ENCODE measurements at places on chromosomes 12 and 14. TPM values are rescaled to one million over a fixed set of nuclear protein-coding genes. Genes with fewer than 3 reads are reported as not detected.

GRCh38 chr12:103013741-103014300 lies 56.3 kb downstream of the ASCL1 start:
- no peaks in the 10 kb centered on the region for H3K36me3 ChIP-seq
- no peaks in the 10 kb centered on the region for H3K27me3 ChIP-seq
- H3K27ac ChIP-seq = no peak overlapping the region
- DNase-seq = no peak
- no peak overlapping the region for H3K4me3 ChIP-seq

- no peaks in the 10 kb centered on the region for H3K4me1 ChIP-seq
- H3K36me3 ChIP-seq = no peaks in the 10 kb centered on the region
- no peak for DNase-seq
- H3K27ac ChIP-seq = no peak overlapping the region
Observed at GRCh38 chr14:98323836-98324235, 948.2 kb downstream of the BCL11B start.

DNA sequence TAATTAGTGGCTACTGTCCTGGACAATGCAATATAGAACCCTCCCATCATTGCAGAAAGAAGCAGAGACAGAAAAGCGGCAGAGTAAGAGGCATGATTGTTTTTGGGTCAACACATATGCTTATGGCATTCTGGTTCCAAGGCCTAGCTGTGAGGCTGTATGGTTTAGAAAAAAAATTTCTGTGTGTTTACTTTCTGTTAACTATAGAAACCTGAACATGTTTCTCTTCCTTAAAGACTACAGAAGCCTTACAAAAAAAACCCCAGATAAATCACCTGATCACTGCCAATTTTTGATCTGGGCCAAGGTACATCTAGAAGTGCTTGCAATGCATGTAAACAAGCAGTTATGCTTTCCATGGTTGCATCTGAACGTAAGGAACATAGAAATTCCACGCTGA lies 100.0 kb upstream of the HECTD1 start:
- H3K27ac ChIP-seq = no peak overlapping the region
- H3K4me1 ChIP-seq = no peaks in the 10 kb centered on the region
- no peaks in the 10 kb centered on the region for H3K27me3 ChIP-seq
- peaks cover 17% of the 10 kb centered on the region for H3K36me3 ChIP-seq
- H3K4me3 ChIP-seq = no peak overlapping the region

GRCh38 chr14:99756796-99757195 lies 36.4 kb upstream of the EML1 start:
- DNase-seq = no peak
- H3K4me3 ChIP-seq = no peak overlapping the region
- H3K4me1 ChIP-seq = peaks cover 63% of the 10 kb centered on the region
- no peaks in the 10 kb centered on the region for H3K36me3 ChIP-seq
- no peaks in the 10 kb centered on the region for H3K27me3 ChIP-seq

Gene STAC3
- 0.18 TPM for total RNA-seq

Gene MAP3K12
- 20.6 TPM for total RNA-seq

- H3K27me3 ChIP-seq = no peaks in the 10 kb centered on the region
- H3K36me3 ChIP-seq = 0 out of 2 replicates have a peak, but pooled peaks cover under 1% of the 10 kb centered on the region
- no peak overlapping the region for H3K27ac ChIP-seq
- DNase-seq = no peak
- H3K4me1 ChIP-seq = peaks cover 2% of the 10 kb centered on the region
Observed at GRCh38 chr14:34833549-34834523, 41.3 kb downstream of the BAZ1A start.

DNA sequence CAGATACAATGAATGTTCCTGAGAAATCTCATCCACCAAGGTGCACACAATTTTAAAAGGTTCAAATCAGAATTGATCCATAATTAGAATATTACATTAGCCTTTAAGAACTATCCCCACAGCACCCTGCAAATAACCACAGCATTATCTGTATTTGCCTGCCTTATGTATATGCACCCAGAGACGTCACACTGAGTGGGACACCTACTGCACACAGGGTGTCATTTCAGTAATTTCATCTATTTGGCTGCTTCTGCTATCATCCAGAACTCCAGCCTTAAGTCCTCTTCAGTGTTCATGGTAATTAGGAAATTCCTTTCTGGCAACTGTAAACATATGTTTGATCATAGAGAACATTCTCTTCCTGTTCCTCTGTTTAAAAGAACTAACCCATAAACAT lies 298.4 kb downstream of the SYT1 start:
- no peak for DNase-seq
- H3K27me3 ChIP-seq = no peaks in the 10 kb centered on the region
- H3K27ac ChIP-seq = no peak overlapping the region

DNA sequence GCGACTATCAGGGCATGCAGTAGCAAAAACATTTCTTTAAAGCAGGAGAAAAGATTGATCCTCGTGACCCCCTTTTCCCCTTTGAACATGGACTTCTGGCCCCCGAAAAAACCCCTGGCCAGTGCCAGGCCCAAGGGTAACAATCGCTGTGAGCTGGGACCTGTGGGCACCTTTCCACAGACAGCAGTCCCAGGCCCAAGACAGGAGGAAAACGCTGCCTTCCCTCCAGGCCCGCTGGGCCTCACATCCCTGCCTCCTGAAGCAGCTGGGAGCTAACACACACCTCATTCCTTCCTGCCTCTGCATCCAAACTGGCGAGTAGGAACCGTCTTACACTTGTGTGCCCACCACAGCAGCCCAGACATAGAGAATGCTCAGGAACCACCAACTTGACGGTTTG lies 1.2 kb downstream of the VWF start:
- no peaks in the 10 kb centered on the region for H3K36me3 ChIP-seq
- H3K4me3 ChIP-seq = no peak overlapping the region
- DNase-seq = no peak
- H3K27ac ChIP-seq = no peak overlapping the region

Gene LGR5
- total RNA-seq = not detected

GRCh38 chr12:24352363-24352762 lies 402.9 kb upstream of the SOX5 start:
- no peaks in the 10 kb centered on the region for H3K36me3 ChIP-seq
- H3K27me3 ChIP-seq = no peaks in the 10 kb centered on the region
- H3K27ac ChIP-seq = no peak overlapping the region
- no peaks in the 10 kb centered on the region for H3K4me1 ChIP-seq

Gene OTX2
- not detected for total RNA-seq

DNA sequence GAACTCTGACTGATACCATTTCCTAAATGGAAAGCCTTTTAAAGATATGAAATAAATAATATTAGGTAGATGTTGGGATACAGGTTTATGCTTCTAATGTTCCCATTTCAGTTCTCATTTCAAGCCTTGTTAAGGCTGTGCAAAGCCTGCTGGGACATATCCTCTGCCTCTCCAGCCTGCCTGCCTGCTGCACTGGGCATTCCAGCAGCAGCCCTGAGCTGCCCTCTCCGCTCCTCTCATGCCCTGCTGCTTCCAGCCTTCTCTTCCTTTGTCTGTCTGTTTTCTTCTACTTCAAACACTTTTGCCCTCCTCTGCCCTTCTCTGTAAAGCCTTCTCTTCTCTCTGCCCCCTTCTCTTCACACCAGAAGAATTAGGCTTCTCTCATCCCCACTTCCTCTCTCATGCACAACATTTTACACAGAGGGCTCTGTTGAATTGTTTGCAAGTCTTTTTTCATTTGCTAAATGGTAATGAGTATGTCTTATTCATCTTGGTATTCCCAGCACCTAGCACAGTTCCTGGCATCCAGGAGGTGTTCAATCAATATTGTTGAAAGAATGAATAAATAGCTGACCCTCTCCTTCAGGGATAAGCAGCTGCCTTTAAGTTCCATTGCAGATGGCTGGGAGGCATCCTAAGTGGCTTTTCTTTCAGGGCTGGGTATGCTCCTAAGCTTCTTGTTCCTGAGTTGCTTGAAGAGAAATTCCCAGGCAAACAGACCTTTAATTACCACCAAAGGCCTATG lies 292.3 kb downstream of the TMEM117 start:
- no peaks in the 10 kb centered on the region for H3K36me3 ChIP-seq
- H3K4me1 ChIP-seq = no peaks in the 10 kb centered on the region
- H3K4me3 ChIP-seq = no peak overlapping the region
- no peak for DNase-seq
- H3K27me3 ChIP-seq = no peaks in the 10 kb centered on the region

DNA sequence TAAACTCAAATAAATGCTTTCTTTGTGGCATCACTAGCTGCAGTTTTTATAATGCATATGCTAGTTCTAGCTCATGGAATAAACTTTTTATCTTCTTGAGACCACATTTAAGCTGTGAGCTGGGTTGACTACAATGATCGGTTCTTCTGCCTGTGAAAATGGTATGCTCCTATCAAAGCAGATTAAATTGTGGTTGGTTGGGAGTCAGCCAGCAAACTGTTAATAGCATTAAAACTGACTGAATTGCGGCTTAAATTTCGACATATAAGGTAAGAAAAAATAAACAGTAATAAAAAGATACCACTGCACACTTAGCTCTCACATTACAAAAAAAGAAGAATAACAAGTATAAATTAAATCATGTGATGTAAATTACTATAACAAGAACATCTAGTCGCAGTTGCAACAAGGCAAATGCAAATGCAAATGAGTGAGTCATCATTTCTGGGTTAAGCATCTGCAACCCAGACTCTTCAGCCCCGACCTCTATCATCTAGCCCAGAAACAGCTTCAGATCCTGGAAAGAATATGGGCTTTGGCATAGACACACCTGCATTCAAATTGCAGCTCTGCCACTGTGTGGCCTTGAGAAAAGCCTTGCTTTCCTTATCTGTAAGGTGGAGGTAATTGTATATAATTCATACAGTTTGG lies 19.8 kb upstream of the DHRS7 start:
- no peak overlapping the region for H3K27ac ChIP-seq
- H3K4me1 ChIP-seq = no peaks in the 10 kb centered on the region
- no peaks in the 10 kb centered on the region for H3K36me3 ChIP-seq
- H3K27me3 ChIP-seq = peaks cover 6% of the 10 kb centered on the region
- DNase-seq = no peak

Gene CACNA1C
- total RNA-seq = 1.6 TPM

DNA sequence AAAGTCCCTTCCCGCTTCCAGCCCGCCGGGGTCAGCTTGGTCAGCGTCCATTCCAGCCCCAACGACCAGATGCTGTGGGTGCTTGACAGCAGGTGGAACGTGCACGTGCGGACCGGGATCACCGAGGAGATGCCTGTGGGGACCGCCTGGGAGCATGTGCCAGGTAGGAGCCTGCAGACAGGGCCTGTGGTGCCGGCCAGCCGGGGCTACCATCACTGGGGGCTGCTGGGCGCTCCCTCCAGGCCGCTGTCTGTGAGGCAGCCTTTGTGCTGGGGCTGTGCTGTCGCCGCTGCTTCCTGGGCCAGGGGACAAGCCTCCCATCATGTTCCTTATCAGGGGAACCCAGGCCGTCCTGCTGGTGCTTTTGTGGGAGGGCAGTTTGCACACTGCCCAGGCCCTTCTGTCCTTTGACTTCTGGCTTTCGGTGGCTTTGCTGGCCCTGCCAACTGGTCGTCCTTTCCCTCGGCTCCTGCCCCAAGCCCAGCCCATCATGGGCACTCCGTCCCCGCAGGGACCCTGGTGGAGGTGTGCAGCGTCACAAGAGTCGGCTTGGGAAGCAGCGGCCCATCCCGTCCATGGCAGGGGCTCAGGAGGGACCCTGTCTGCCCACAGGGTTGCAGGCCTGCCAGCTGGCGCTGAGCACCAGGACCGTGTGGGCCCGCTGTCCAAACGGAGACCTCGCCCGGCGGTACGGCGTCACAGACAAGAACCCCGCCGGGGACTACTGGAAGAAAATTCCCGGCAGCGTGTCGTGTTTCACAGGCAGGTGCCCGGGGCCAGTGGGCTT lies 12.4 kb downstream of the ANKRD9 start:
- H3K4me3 ChIP-seq = no peak overlapping the region
- H3K27ac ChIP-seq = no peak overlapping the region
- H3K36me3 ChIP-seq = peaks cover 24% of the 10 kb centered on the region
- no peaks in the 10 kb centered on the region for H3K27me3 ChIP-seq

DNA sequence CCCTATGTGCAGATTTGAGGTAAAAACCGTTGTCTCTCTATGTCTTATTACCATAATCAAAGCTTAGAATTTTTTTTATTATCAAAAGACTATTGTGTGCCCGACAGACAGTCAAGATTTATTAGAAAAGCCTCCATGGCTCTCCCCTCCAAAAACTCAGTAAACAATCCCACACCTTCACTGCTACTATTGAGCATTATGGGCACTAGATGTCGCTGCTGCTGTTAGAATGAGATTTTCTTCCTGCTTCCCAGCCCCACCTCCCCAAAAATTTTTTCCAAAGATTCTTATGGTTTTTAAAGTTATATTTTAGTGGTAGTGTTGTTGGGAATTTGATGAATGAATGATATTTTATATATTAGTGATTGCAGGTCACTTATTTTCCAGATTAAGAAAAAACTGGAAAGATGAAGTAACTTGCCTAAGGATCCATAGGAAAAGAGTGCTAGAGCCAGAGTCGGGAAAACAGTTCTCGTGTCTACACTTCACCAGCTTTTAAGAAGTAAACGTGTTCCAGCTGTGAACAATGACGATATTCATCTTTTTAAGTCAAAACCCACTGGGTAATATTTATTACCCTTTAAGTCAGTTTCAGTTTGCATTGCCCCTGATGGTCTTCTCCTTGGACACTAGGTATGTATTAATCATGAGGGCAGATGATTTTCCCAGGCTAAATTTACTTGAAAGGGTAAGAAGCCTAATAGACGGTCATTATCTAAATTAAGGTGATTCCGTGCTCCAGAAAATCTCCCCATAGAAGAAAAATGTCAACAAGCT lies 12.2 kb upstream of the FOXG1 start:
- H3K36me3 ChIP-seq = no peaks in the 10 kb centered on the region
- H3K4me3 ChIP-seq = no peak overlapping the region
- peak; percentile 48 for DNase-seq
- no peak overlapping the region for H3K27ac ChIP-seq

- H3K27me3 ChIP-seq = no peaks in the 10 kb centered on the region
- peak overlapping the region; percentile 94 for H3K27ac ChIP-seq
- peak; percentile 37 for DNase-seq
- peak overlapping the region; percentile 64 for H3K4me3 ChIP-seq
- H3K36me3 ChIP-seq = peaks cover 21% of the 10 kb centered on the region
- H3K4me1 ChIP-seq = 0 out of 2 replicates have a peak, but pooled peaks cover 2% of the 10 kb centered on the region
Observed at GRCh38 chr12:57110104-57111030, 795 bp downstream of the STAT6 start.

DNA sequence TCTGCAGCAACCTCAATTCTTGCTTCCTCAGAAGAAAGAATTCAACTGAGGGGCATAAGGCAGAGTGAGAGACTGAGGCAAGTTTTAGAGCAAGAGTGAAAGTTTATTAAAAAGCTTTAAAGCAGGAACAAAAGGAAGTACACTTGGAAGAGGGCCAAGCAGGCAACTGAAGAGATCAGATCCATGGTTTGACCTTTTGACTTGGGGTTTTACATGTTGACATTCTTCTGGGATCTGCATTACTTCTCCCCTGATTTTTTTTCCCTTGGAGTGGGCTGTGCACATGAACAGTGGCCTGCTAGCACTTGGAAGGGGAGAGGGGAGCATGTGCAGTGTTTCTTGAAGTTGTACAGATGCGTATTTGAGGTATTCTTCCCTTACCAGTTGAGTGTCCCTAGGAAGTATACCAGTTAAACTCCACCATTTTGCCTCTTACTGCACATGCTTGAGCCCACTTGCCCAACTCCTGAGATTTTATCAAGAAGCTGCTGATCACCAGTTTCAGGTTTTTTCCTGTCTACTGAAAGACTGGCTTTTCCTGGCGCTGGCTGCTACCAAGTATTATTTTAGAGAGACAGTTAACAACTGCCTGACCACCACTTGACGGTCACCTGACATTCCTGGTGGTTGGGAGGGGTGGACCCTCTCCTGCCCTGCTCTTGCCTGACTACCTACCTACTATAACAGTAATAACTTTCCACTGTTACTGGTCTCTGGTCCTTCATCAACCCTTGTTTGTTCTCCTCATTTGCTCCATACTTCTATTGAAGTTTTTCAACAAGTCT lies 26.0 kb upstream of the TMTC2 start:
- no peaks in the 10 kb centered on the region for H3K27me3 ChIP-seq
- DNase-seq = no peak
- H3K27ac ChIP-seq = no peak overlapping the region
